ENCODE measurements at places on chromosomes 4 and X. TPM values are rescaled to one million over a fixed set of nuclear protein-coding genes. Genes with fewer than 3 reads are reported as not detected.

Gene SPARCL1
- total RNA-seq: not detected

Gene ADH6
- total RNA-seq: not detected

Gene SYNPO2
- total RNA-seq: 1.4 TPM

Gene DCLK2
- total RNA-seq: not detected

Gene FGD1
- total RNA-seq: not detected

Gene UGT2A2
- not detected for total RNA-seq

Gene SYTL5
- not detected for total RNA-seq

Gene PIGA
- 32.3 TPM for total RNA-seq

Gene CXCR3
- total RNA-seq: 28.5 TPM

Gene TLR2
- 3.9 TPM for total RNA-seq

Gene GRIA3
- not detected for total RNA-seq

Gene NEIL3
- total RNA-seq: 0.17 TPM

Gene S100P
- 2.0 TPM for total RNA-seq

Gene CD40LG
- 75.0 TPM for total RNA-seq

Gene ZMAT1
- total RNA-seq: 39.1 TPM

Gene TCEAL2
- total RNA-seq: 2.1 TPM

Gene VCX2
- total RNA-seq: not detected

Gene TAF7L
- total RNA-seq: not detected

Gene AFF2
- 1.0 TPM for total RNA-seq

Gene POU4F2
- total RNA-seq: not detected

Gene IRS4
- total RNA-seq: not detected

Gene ETDA
- total RNA-seq: not detected

Gene RAI2
- 1.2 TPM for total RNA-seq

Gene XPNPEP2
- total RNA-seq: 0.33 TPM

Gene HMGN5
- total RNA-seq: 2.7 TPM

Gene NAAA
- 92.2 TPM for total RNA-seq

Gene HELT
- not detected for total RNA-seq

Gene INTS6L
- 46.0 TPM for total RNA-seq

Gene ERVMER34-1
- not detected for total RNA-seq

Gene CLDN34
- not detected for total RNA-seq

Gene GLRA3
- total RNA-seq: not detected

Data from CD4-positive, alpha-beta memory T cell (primary cell).